ENCODE measurements at places on chromosomes 13 and 19.

DNA sequence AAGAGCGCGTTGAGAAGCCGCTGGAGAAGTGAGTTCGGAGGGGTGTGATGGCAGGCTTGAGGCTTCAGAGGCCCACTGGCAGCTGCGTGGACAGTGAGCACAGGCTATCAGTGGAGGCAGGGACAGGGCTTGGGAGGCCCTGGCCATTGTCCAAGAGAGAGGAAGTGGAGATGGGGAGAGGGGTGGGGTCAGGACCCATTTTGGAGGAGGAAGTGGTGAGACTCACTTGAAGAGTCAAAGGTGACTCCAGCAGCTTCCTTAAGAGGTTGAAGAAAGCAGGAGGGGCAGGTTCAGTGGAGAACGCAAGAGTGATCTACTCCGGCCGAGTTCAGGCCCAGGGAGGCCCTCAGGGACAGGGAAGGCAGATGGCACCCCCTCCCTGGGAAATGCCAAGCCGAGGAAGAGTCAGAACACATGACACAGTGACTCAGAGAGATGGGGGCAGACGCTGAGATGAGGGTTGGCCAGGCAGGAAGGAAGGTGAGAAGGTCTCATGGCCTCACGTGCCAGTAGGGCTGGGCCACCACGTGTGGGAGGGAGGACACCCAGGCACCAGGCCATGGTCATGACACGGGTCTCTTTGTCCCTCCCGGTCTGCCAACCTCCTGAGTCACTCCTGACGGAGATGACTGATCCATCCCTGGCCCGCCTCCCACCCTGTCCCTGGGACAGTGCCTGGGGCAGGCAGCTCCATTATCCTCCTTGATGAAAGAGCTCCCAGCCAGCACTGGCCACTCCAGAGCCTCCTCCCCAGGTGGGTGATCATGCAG, 10.1 kb upstream of the CD22 start:
- DNase-seq: no peak

- DNase-seq: no peak
These were observed 695 bp downstream of the TICAM1 start for GRCh38 chr19:4830768-4831265.

DNA sequence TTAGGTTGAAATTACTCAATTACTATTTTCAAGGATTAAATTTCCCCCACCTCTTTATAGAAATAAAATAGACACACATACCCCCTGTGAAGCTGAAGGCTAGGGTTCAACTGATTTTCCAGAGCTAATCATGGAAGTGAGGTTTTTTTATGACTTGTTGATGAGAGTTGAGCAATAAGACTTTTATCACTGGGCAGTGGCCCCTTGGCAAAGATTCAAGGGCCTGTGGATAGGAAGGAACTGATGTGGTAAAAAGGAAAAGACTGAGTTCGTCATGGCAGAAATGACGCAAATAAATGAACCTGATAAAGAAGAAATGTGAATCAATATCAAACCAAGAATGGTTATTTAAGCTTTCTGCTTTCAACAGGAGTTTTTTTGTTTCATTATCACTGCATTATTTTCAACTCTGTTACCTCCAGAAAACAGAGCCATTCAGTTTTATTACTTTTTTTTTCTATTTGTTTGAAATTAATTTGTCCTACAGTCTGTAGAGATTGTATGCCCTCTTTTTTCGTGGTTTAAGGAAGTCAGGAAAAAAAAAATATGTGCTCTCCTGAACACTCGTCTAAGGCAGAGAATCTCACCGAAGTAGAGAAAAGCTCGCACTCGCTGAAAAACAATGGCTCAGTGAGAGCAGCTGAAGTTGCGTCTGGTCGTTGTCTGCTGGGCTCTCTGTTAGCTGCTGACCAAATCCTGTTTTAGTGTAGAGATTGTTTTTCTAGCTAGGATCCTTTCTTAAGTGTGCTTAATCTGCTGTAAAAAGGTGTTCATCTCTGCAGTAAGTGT, 38.9 kb downstream of the STOML3 start:
- DNase-seq: no peak

DNA sequence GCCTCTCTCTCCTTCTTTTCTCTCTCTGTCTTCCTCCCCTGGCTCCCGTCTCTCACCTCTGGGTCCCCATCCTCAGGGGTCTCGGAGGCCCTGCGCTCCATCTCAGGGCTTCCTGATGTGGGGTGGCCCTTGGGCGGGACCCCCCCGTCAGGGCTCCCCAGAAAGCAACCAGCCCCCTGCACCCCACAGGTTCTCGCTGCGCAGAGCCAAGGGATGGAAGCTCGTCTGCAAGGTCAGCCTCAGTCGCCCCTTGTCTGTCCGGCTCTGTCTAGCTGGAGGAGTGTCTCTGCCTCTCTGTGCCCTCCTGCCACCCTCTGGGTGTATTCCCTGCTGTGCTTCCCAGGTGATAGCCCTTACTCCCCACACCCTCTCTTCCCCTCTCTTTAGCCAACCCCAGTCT, at the start of gene SBK3:
TSS of gene SBK3 (minus strand) at position 101 of the 400 bp plus-strand sequence. CDS start at position 101, 0 bp downstream.
- no peak for DNase-seq

- DNase-seq: no peak
These were observed 134.2 kb downstream of the MIPEP start for GRCh38 chr13:23754997-23755396.

DNA sequence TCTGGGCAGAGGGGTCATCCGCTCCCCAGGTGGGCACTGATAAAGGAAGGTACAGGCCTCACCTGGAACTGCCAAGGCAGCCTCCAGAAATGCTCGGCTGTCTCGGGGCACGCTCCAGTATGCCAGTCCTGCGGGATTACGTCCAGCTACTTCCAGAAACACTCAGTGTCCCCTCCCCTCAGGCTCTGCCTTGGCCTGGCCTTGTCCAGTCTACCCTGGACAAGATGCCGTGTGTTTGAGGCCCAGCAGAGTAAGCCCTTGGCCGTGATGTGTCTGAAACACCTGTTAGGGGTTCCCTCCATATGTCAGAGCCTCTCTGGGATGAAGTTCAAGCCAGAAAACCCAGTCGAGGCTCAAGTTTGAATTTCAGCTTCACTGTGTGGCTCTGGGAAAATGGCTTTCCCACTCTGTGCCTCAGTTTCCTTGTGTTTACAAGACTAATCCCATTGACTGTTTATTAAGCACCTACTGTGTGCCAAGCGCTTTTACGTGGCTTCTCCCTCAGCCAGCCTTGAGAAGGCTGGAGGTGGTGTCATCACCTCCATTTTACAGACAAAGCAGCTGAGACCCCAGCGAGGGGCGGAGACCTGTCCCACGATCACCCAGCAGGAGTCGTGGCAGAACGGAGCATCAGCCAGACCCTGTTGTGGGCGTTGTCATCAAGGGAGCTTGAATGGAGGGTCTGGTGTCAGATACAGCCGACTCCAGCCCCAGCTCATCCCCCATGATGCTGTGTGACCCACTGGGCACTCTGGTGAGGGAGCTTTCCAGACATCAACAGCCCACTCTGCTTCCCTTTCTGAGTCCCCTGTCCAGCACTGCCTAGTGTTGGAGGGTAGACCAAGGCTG, 2.0 kb upstream of the PIK3R2 start:
- no peak for DNase-seq

DNA sequence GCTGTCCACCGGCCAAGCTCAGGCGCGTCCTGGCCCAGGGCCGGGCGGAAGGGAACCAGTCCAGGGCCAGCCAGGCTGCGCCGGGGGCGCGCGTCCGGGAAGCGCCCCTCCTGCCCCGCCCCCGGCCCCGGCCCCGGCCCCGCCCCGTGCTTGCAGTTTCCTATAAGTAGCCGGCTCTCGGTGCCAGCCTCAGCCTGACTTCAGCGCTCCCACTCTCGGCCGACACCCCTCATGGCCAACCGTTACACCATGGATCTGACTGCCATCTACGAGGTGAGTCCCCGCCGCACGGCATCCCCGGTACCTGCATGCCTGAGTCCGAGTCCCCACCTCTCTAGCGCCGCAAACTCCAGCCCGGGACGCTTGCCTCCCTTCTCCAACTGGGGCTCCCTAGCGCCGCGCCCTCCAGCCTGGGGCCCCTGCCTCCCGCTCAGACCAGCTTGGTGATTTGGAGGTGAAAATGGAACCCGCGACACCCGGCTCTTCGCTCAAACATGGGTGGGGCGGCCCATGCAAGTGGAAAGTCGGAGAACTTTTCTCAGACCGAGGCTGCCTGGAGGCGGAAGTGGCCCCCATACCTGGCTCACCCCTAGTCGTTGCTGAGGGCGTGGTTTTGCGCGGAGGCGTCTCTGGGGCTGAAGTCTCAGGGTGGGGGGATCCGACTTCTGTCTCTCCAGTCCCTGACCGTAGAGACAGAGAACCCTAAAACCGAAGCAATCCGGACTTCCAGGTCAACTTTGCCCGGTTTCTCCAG, at the start of gene ZFP36:
TSS of gene ZFP36 (plus strand) at position 192 of the 754 bp plus-strand sequence. CDS start at position 250, 58 bp downstream.
- peak; percentile 76 for DNase-seq

DNA sequence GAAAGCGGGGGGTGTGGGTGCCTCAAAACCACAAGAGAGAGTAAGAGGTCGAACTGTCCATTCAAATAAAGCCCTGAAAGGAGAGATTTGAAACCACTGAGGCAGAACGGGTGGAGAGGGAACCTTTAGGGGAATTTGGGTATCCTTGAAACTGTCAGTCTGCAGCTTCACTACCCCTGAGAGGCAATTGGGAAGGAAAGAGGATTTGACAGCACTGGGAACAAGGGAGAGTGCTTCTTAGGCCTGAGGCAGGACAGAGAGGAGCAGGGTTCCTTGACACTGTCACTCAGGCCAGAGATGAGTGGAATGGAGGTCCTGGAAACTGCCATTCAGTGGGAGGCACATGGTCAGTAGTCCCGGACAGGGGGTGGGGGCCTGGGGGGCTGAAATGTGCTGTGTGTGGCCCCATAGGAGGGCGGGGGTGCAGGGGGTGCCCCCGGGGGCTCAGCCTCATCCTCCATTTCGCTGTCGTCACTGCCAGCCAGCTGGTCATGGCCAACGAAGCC, 5.0 kb downstream of the GFY start:
- DNase-seq: no peak

DNA sequence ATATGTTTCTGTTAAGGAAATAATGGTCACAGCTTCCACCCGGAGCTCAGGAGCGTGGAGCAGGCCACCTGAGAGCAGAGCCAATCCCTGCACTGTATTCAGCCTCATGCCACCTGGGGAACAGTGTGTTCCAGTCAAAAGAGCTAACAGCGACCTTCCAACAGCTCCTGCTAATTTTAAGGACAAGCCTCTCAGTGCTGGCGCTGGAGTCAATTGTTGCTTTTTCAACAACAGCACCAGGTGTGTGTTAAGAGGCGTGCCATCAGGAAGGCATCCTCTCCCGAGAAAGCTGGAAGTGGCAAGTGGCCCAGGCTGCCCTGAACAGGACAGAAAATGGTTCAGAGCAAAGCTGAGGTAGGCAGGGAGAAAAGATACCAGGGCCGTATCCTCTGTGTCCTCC, 102.0 kb downstream of the CACNA1A start:
- DNase-seq: no peak

GRCh38 chr13:110874508-110874960, 40.3 kb downstream of the ANKRD10 start:
- peak; percentile 27 for DNase-seq

- no peak for DNase-seq
These were observed 108.5 kb upstream of the GPC6 start for GRCh38 chr13:93118081-93118615.

DNA sequence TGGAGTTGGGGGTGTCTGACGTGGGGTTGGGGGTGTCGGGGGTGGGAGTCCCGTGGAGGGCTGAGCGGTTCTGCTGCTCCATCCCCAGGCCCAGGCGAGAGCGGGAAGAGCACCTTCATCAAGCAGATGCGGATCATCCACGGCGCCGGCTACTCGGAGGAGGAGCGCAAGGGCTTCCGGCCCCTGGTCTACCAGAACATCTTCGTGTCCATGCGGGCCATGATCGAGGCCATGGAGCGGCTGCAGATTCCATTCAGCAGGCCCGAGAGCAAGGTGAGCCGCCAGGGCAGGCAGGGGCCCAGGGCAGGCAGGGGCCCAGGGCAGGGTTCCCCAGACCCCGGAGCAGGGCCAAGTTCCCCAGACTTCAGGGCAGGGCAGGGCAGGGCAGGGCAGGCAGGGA, 12.7 kb downstream of the GNA15 start:
- no peak for DNase-seq

GRCh38 chr19:24048261-24048660, 38.7 kb upstream of the ZNF254 start:
- peak; percentile 24 for DNase-seq

GRCh38 chr19:36160821-36161596, 8.8 kb upstream of the COX7A1 start:
- no peak for DNase-seq

GRCh38 chr13:113786262-113786841, 27.3 kb downstream of the TMEM255B start:
- DNase-seq: peak; percentile 23

DNA sequence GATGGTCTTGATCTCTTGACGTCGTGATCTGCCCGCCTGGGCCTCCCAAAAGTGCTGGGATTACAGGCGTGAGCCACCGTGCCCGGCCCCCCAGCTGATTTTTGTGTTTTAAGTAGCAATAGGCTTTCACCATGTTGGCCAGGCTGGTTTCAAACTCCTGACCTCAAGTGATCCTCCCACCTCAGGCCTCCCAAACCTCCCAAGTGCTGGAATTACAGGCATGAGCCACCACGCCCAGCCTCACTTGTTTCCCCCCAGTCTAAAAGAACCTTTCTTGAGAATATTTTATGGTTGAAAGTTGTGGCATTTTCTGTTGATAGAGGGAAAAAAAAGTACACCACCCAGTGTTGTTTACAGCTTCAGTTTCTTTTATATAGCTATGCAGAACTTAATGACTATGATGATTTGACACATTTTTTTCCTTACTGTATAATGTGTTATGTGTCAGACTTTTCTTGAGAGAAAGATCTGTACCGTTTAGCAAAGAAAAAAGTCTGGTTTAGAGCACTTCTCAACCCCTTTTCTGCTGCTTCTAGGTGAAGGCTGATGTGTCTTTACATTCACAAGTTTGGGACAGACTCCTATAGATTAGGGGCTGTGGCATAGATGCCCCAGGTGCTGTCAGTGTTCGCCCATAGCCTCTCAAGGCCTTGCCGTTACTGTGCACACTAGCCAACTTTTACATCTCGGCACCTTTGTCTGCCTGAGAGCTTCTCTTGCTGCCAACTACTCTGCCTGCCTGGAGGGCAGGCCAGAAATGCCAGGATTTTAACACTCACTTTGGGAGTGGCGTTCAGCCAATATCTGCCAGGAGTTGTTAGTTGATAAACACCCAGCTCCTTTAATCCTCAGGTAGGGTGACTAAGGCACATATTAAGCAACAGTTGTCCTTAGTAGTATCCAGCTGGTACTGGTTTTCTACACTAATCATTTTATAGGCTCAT, 33.0 kb downstream of the KCTD4 start:
- DNase-seq: no peak

DNA sequence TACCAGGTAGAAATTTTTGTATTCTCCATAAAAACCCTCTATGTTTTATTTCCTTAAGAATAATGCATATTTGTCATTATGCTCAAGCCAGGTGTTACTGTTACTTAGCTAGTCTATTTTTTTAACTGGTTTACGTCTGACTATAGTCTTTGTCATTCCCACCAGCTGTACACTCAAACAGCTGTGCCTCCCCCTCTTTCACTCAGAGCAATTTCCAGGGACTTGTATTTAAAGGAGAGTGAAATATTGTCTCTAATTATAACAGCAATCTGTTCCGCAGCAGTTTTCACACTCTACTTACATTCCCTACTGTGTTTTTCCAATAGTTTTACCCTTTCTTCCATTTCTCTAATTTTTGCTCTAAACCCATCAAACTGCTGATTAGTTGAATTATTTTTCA, 813.6 kb upstream of the MIR17HG start:
- DNase-seq: no peak

GRCh38 chr19:30669329-30670010, 297.3 kb downstream of the ZNF536 start:
- peak; percentile 51 for DNase-seq

- DNase-seq: no peak
These were observed 263.7 kb downstream of the TEX29 start for GRCh38 chr13:111584101-111584672.

GRCh38 chr19:10543059-10543419, 665 bp upstream of the ATG4D start:
- peak; percentile 42 for DNase-seq

Measured in common myeloid progenitor, CD34-positive (primary cell).